ENCODE measurements at places on chromosomes 7 and 10.

DNA sequence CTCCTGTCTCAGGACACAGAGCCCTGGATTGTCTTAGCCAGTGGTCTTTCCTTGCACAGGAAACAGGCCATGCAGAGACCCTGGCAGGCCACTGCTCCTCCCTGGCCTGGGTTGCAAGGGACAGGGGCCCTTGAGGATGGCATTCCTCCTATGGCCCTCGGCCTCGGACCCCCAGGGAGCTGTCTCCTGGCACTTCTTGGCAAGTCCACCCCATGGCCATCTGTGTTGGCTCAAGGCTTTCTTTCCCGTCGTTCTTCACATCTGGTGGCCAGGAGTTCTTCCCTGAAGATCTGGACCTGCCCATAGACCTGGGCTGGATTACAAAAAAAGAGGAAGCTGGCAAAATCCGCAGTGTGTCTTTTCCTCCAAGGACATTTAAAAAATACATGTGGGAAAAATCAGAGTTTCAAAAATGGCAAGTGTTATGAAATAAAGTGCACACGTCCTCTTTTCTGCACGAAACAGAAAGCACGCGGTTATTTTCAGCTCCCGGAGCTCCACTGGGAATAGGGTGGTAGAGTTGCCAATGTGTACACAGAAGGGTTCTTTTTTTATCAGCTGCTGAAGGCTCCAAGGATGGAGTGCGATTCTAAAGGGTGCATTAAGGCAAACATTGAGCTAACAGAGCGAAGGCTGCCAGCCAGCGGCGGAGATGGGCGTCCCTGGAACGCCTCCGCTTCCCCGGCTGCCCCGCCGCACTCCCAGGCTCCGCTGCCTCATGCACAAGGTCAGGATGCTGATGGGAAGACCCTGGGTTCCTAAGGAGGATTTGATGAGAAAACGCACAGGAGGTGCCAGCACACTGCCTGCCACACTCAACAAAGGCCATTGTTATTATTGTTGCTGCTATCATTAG lies 62.8 kb upstream of the FAM20C start:
- DNase-seq = peak; percentile 85

DNA sequence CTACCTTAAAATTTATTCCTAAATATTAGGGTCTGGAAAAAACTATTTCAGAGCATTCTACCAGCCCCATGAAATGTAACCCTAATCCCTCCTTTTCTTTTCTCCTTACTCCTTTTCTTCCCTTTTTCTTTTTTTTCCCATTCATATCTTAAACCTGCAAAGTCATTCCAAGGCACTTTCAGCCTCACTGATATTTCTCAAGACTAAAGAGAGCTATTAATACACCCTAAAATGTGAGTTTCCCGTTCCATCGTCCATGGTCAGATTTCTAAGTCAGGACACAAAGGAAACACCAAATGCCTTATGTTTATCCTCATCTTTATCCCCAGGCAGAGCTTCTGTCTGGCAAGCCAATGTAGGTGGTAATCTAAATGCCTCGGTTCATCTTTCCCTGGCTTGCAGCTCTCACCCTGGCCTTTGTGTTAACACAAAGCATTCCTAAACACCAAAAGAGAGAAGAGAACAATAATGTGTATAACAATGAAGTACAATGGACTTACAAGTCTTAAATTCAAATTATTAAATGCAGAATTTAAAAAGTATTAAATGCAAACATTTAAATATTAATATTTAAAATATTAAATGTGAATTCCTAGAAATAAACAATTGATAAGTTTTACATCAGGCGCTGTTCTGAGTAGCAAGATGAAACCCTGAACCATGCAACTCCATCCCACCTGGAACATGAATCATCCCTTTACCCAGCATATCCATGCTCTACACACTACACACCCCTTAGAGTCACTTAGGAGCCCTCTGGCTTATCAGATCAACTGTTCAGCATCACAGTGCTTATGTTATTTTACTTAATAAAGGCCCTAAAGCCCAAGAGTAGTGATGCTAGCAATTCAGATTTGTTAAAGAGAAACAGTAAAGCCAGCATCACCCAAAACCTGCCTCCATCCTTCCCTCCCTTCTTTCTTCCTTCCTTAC lies 26.8 kb downstream of the MICU1 start:
- no peak for DNase-seq

DNA sequence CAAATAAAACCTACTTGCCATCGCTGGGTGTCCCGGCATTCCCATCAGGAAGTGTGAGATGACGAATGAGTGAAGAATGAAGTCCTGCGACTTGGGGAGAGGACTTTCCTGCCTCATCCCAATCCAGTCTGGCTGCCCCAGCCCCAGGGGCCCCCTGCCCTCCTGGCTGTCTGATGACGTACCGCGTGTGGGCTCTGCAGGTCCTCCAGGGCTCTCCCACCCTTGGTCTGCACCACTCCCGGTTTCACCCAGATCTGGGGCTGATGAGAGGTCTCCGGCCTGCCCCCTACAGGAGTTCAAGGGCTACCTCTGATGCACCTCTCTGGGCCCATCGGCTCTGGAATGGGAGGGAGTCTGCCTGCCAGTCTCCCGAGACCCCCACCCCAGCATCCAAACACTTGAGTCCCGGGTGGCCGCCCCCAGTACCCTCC lies 9.8 kb downstream of the ATP6V1F start:
- no peak for DNase-seq

DNA sequence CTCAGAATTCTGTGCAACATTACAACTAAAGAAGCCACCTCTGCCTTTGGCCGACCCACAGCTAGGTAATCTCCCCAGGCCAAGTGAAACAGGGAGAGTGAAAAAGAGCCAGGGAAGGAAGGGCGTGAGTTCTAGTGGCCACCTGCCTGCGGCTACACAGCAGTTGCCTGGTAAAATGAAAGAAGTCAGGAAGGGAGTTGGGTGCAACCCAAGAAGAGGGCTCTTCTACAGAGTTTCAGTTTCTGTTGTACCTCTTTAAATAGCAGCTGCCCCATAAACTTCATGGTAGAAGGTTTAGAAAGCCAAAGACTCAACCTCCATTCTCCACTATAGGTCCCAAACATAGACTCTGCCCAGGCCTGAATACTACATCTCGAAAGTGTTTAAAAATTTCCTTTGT lies 76.2 kb upstream of the TMEM168 start:
- no peak for DNase-seq

DNA sequence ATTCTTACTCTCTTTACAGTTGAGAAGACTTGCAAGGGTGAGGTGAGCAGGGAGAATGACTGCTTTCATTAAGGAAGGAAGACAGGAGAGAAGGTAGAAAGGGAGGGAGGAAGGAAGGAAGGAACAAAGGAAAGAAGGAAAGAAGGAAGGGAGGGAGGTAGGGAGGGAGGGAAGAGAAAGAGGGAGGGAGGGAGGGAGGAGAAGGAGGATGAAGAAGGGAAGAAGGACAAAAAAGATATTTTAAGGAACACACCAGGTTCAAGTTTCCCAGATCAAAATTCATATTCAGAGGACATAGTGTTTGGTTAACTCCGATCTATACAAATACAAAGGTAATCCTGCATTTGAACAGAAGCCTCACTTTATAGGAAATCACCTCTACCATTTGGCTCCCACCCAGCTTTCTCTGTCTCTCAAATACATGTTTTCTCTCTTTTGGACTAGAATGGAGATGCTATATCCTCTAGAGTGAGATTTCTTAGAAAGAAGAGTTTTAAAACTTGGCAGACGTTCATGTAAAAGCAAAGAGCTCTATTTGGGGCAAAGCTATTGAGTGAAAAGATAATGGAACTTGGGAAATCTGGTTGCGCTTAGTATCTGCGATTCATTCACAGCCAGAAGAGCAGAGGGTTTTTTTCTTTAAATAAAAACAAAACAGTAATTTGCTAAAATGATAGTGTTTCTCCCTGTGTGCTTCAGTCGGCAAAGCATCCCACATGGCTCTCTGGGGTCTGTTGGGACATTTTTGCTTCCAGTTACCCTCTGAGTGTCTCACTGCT lies 261.9 kb upstream of the LYZL1 start:
- no peak for DNase-seq

Data from right cardiac atrium (tissue), 5 donors.